Activated CD4-positive, alpha-beta T cell treated with anti-CD3 and anti-CD28 coated beads, Interleukin-2, amount 50 U/mL, for 48 hours (primary cell): ENCODE measurements at places on chromosomes 5 and 9.
A peak's percentile ranks its signal among the peaks of the same experiment; 100 is the strongest.

GRCh38 chr5:68114378-68115040 is 101.0 kb upstream of the PIK3R1 start:
- no peak for DNase-seq

DNA sequence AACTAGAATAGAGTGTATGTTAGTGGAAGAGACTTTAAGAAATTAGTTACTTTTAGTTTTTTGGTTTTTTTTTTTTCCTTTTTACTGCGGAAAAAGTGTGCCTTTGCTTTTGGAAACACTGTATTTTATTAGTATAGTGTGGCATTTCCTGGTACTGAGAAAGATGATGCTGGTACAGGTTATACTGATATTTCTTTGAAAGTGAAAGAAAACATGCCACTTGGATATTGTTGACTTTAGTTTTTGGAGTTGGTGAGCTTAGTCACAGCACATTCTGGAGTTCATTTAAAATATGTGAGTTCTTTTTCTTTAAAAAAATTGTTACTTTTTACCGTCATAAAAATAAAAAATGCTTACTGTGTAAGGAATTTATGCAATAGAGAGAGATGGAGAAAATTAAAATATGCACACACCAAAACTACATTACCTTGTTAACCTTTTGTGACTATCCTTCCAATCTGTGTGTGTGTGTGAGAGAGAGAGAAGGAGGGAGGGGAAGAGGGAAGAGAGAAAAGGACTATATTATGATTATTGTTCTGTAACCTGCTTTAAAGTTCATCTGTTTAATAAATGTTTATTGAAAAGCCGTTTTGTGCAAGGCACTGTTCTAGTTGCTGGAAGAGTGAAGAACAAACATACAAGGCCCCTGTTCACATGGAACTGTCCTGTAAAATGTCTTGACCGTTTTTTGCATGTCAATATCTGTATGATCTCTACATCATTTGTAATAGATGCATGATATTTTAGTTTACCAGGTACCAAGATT is 1.9 kb downstream of the UGCG start:
- no peak for DNase-seq

DNA sequence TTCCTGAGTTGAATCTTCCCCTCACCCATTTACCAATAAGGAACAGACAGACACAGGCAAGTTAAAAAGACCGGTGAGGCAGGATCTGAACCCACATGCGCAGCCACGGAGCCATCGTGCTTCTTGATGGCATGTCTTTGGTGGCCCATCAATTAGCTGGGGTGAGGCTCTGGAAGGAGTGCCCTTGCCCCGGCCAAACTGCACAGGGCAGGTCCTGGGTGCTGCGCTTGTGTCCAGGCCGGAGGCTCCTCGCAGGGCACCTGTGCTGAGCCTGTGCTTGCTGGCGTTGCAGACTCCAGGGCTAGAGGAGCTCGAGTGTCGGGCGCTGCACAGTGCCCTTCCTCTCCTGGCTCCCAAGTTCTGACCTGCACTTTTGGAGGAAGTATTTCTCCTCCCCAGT is 66.4 kb downstream of the PSMB7 start:
- DNase-seq, result no peak

DNA sequence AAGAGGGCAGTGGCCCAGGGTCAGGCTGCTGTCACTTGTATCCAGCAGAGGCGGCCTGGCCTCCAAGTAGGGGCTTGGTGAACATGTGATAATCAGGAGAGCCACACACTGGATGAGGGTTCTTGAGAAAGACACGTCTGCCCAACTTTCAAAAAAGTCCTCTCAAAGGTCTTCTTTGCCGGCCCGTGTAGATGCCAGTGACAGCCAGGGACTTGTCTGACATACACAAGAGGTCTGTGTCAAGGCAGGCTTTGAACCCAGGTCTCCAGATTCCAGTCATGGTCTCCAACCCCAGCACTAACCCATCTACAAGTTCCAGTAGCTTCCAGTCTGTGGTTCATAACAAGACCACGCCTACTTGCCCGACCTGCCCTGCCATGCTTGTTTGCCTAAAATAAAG is 7.9 kb upstream of the AMBP start:
- DNase-seq, result no peak

DNA sequence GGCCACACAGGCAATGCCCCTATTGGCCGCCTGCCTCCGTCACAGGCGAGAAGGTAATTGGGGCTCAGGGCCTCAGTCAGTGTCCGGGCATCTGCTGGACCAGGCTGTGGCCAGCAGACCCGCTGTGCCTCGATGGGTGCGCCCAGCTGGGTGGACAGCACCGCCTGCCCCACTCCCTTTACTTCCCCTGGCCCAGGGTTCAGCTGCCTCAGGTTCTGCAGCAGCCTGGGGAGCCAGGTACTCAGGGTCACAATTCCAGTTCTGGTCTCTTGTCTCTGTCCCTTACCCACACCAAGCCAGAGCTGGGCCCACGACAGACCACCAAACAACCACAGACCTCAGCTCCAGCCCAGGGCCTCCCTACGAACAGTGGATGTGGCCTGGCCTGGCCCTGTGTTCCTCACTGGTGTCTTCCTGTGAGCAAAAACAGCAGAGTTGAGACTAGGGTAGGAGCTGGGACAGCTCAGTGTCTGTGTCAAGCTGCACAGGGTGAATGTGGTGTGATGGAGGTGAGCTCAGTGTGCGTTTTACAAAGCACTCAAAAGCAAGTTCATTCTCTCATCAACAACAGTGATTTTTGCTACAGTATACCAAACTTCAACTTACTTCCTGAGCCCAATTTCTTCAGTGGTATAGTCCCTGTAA is 33.4 kb upstream of the SUSD3 start:
- DNase-seq, result no peak

DNA sequence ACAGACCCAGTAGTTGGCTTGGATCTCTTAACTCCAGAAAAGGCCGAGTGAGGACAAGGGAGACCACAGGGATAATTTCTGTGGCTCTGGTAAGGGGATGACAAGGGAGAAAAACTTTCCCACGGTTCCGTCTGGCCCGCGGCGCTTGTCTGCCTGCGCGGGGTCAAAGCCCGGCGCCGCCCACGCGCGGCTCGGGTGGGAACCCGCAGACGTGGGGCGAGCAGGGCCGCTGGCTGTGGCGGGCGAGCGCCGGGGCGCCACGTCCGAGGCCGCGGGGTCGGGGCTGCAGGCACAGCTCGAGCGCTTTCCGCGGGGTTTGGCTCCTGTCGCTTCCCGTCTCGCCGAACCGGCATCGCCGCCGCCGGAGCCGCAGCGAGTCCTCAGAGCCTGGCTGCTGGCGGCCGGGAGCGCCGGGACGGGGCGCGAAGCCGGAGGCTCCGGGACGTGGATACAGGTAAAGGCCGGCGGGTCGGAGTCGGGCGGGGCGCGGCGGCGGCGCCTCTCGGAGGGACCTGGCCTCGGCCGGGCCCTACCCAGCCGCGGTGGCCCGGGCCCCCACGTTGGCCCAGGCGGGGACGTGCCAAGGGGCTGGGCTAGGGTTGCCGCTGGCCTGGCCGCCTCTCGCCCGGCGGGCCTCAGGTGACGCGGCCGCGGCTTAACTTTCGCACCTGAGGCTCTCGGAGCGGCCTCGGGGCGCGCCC is at the start of gene RNF180:
Gene RNF180, plus strand, starts transcription at position 344 of the 701 bp plus-strand sequence. CDS start 34,965 bp downstream, outside the sequence.
- no peak for DNase-seq

DNA sequence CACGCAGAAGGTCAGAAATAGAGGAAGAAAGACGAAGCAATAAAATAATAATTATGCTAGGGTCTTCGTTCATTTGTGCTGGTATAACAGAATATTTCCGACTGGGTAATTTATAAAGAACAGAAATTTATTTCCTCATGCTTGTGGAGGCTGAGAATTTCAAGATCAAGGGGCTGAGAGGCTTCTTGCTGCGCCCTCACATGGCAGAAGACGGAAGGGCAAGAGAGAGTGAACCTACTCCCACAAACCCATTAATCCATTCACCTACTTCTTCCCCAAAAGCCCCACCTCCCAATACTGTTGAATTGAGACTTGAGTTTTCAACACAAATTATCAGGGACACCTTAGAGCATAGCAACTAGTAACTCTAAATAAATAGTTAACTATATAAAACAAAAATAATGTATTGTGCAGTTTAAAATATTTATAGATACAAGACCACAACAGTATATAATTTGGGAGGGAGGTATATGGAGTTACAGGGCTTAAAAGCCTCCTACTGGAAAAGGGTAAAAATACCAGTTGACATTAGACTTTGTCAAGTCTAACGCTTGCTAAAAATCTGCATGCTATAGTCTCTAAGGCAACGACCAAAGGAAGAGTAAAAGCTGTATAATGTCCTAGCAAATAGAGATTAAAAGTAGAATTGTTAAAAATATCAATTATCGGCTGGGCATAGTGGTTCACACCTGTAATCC is 40.3 kb upstream of the NAA35 start:
- DNase-seq, result peak; percentile 61

DNA sequence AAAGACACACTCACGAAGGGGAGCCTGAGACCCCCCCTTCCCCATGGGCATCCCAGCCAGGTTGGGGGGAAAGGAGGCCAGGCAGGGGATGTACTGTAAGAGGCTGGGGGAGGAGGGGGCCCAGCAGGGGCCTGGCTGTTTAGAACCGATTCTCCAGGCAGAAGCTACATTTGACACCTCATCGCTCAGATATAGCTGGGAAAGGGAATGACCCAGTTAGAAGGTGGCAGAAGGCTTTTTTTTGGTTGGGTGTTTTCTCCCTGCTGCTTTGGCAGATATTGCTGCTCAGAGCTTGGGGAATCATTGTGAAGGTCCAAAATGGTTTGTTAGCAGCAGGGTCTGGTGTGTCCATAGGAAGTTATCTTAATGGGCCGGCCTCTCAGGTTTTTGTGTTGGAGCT is 6.0 kb downstream of the CDX1 start:
- DNase-seq, result no peak

GRCh38 chr5:151180291-151180690 is 22.7 kb upstream of the ANXA6 start:
- DNase-seq, result peak; percentile 2

GRCh38 chr5:126694403-126694802 is 82.5 kb upstream of the LMNB1 start:
- no peak for DNase-seq

GRCh38 chr9:86186696-86187095 is 72.8 kb downstream of the C9orf153 start:
- DNase-seq, result no peak

GRCh38 chr9:131407717-131408195 is 13.9 kb downstream of the PRRC2B start:
- no peak for DNase-seq

- DNase-seq, result no peak
Observed at GRCh38 chr5:581266-581665, 30.9 kb upstream of the CEP72 start.

GRCh38 chr5:36028816-36029465 is 37.7 kb downstream of the UGT3A2 start:
- DNase-seq, result no peak

DNA sequence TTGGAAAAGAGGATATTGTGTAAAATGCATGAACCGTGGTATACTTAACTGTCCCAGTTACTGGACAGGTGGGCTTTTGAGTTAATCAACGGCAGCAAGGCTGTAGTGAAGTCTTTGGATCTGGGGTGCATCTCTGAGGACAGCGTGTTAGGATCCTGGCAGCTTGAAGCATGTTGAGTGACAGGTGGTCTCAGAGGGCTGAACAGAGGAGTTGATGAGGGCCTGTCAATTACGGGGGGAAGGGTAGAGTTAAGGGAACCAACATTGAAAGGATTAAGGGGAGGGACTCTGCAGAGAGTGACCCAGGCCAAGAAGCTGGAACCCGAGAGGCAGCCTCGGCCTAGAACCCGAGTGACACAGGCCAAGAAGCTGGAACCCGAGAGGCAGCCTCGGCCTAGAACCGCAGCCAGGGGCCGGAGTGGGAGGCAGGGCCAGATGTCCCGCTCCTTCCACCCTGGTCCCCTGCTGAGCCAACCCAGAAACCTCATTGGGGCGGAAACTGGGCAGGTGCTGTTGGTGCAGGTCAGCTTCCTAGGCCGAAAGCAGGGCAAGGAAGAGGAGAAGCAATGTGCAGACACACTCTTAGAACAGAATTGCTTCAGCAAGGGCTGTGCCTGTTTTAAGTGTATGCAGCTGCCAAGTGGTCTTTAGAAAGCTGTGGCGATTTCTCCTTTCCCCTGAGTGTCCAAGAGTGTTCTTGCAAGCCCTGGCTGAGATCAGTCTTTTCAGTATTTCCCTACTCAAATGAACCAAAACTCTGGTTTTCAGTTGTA is 62.0 kb downstream of the ANKRD33B start:
- DNase-seq, result no peak

DNA sequence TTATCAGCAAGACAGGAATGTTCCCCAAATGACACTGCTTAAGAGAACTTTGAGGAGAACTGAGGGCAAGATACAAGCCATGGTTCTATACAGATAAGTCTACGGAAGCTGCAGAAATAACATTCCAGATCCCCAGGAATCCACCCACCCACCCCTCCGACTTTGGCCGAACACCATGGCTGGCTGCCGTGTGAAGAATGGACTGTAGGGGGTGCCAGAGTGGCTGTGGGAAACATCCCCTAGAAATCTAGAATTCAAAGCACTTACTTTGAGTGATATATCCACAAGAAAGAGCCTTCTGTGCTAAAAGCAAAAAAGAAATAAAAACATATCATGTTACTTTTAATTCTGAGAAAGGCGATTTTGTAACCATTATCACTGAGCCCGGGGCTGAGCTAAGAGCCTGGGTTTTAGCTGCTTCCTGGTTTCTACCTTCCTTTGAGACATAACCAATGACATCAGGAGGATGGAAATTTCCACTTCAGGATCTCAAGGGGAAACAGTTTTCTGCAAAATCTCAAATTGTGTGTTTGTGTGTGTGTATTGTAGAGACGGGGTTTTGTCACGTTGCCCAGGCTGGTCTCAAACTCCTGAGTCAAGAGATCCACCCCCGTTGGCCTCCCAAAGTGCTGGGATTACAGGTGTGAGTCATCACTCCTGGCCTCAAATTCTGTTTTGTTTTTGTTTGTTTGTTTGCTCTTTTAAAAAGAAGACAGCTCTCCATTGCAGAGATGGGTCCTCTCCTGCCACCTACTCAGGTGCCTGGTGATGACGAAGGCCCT is 36.4 kb downstream of the GGTA1 start:
- DNase-seq, result peak; percentile 47

GRCh38 chr9:81594415-81594814 is 94.9 kb downstream of the TLE1 start:
- DNase-seq, result no peak

DNA sequence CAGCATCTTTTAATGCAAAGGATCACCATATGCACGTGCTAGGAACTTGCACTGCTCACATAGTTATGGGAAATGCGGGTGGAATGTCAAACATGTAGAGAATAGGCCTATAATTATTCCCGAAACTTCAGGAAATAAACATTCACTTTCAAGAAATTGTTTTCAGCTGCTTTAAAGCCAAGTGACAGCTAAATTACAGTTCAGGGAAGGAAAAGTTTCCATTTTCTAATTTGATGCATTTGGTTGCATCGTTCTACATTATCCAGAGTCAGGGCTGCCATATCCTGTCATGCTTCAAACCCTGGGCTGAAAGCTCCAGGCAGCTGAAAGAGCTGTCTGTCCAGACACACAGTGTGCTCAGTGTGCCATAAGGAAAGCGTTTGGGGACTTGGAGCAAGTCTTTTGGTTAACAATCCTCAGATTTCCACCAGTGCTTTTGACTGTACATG is 518.1 kb downstream of the CSNK1G3 start:
- no peak for DNase-seq

DNA sequence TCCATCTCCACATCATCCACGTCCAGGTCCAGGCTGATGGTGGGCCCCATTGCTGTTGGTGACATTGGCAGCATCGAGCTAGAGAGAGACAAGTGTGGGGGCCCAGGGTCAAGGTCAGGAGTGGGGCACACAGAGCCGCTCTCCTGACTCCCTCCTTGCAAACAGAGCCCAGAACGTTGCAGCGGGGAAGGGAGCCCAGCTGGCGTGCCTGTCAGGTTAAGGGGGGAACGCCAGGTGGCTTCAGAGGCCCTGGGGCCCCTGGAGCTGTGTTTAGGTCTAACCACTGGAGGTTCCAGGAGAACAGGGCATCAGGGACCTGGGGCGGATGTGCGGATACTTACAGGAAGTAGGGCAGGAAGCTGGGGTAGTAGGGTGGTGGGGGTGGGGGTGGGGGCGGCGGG is 7.5 kb downstream of the RNF44 start:
- peak; percentile 39 for DNase-seq
